Natural killer cell (primary cell): ENCODE measurements at places on chromosomes 6 and 20.

DNA sequence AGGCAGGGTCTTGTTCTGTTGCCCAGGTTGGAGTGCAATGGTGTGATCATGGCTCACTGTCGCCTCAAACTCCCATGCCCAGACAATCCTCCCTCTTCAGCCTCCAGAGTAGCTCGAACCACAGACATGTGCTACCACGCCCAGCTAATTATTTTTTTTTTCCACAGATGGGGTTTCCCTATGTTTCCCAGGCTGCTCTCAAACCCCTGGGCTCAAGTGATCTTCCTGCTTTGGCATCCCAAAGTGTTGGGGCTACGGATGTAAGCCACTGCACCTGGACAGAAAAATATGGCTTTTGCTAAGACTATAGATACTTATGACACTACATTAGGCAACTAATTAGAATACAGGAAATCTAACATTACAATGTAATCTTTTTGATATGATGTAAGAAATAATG, 17.9 kb downstream of the RNF24 start:
- no peak for DNase-seq

DNA sequence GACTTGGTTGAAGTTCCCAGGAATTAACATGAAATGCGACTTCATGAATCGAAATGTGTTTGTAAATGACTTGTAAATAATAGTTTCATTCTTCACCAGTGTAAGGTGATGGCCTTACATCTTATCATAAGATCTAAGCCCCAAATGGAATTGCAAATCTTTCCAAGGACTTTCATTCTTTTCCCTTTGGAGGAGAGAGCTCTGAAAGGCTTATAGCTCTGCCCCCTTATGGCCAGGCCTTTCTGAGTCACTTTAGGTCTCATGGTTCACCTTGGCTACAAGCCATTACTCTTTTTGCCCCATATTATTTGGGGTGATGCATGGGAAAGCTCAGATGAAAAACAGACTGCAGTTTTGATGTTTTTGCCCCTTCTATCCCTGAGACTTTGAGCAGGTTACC, 209.1 kb upstream of the BMP2 start:
- DNase-seq, result no peak

GRCh38 chr6:158572653-158573541, 13.0 kb downstream of the TMEM181 start:
- no peak for DNase-seq

DNA sequence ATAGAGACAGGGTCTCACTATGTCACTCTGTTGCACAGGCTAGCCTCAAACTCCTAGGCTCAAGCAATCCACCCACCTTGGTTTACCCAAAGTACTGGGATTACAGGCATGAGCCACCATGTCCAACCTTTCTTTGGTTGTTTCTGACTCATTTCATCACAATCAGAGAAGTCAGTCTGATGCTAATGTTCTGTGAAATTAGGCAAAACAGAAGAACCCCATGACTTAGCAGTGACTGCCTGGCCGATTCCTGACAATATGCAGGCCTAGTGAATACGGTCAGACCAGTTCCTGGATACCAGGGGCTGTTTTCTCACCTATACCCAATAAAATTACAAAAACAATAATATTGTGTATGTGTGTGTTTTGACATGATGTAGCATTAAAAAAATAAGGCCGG, 58.8 kb upstream of the BTN3A2 start:
- no peak for DNase-seq

DNA sequence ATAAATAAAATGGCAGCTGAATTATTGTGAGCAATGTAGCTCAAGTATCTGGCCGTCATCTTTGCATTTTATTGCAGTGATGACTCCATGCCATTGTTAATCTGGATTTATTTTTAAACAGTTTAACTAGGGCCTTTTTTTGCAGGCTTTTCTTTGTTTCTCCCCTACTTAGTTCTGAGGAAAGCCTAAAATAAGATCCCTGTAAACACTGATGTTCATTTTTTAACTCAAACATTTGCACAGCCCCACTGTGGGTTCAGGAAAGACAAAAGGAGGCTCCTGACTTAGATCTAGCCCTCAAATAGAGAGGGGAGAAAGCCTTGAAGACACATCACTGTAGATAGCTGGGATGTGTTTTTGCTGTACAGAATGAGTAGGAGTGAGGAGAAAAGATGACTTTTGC, 69.2 kb downstream of the PLEKHG1 start:
- no peak for DNase-seq
